Foreskin keratinocyte (primary cell): ENCODE measurements at places on chromosomes 11 and 22.
A peak's percentile ranks its signal among the peaks of the same experiment; 100 is the strongest.

GRCh38 chr22:44409974-44410316 is 88.1 kb downstream of the RTL6 start:
- no peak for DNase-seq

- DNase-seq: no peak
These were observed 266.8 kb downstream of the MN1 start for GRCh38 chr22:27534720-27535125.

GRCh38 chr11:95886462-95886861 is 37.4 kb downstream of the MTMR2 start:
- DNase-seq: peak; percentile 45

- DNase-seq: no peak
These were observed 2.0 kb upstream of the SBF1 start for GRCh38 chr22:50476868-50477267.

GRCh38 chr11:41499429-41499828 is 40.0 kb upstream of the LRRC4C start:
- DNase-seq: no peak

GRCh38 chr11:78009062-78009461 is 14.0 kb downstream of the KCTD14 start:
- DNase-seq: no peak

- no peak for DNase-seq
These were observed 403.7 kb downstream of the LUZP2 start for GRCh38 chr11:24900514-24900913.

GRCh38 chr11:64198511-64198910 is 8.0 kb upstream of the FERMT3 start:
- no peak for DNase-seq

DNA sequence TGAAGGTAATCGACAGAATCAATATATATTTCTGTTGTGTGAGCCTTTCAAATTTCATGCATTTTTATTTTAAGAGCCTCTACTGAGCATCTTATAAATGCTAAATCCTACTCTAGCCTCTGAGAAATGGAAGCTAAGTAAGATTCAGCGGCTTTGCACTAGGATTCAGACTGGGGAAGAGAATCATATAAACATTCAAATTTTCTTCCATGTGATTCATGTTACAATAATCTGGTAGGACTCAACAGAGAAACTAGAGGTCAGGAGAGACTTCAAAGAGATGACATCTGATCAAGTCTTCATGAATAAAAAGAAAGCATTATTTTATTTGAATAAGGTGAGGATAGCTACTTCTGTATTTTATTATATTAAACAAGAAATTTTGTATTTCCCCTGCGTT is 538.9 kb downstream of the DLG2 start:
- DNase-seq: peak; percentile 43

- no peak for DNase-seq
These were observed 45.6 kb downstream of the UBASH3B start for GRCh38 chr11:122701143-122701542.

GRCh38 chr22:30314915-30315314 is 11.8 kb downstream of the TBC1D10A start:
- no peak for DNase-seq

- no peak for DNase-seq
These were observed 114.4 kb downstream of the BARX2 start for GRCh38 chr11:129490004-129490403.

DNA sequence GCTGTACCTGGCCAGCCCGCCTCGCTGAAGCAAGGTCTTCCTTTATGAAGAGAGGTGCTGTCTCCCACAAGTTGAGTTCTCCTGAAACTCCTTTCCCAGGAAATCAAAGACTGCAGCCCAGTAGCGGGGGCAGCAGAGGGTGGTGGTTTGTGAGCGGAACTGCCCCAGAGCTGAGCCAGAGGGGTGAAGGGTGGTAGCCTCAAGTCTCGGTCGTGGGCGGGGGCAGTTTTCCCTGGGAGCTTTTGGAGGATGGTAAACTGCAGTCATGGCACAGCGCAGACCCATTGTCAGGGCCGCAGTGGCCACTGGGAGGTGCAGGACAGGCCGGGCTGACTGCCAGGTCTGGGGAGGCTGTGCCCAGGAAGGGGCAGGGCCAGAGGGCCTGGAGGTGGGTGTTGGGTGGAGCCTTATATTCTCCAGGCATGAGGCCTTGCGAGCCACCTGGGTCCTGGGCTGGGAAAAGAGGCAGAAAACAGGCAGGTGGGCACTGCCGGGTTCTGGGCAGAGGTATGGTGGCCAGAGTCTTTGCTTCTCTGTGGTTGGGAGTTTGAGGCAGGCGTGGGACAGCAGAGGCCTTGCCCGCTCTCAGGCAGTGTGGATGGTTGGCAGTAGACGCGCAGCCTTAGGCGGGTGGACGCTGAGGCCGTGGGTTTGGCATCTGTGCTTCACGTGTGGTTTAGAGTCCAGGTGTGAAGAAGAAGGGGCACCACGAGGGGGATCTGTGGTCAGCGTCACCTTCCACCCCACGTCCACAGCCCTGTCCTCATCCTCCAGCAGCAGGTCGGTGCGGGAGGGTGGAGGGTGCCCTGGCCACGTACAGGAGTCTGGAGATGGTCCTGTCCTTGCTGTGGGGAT is 1176.4 kb downstream of the BRD1 start:
- DNase-seq: no peak

GRCh38 chr11:66288671-66289547 is at the start of gene YIF1A:
Gene YIF1A, minus strand, starts transcription at chr11:66289143. Its CDS starts 158 bp downstream, at chr11:66288985.
- peak; percentile 100 for DNase-seq

DNA sequence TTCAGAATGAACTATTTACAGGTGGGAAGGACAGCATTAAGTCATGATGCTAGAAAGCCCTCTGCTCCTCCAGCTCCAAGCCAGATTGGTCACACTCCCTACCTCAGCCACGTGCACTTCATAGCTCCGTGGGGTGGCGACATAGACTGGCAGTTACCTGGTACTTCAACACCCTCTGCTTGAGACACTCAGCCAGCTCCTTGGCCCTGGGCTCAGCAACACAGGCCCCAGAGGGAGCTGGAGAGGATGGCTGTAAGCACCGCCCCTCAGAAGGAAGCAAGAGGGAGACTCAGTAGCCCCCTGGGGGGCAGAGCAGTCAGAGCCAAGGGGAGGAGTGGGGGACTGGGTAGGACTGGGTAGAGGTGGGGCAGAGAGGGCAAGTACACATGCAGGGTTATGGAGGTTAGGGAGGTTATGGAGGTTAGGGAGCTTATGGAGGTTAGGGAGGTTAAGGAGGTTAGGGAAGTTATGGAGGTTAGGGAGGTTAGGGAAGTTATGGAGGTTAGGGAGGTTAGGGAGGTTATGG is 102.1 kb upstream of the BID start:
- no peak for DNase-seq

- no peak for DNase-seq
These were observed 11.7 kb downstream of the MIAT start for GRCh38 chr22:26669060-26669481.

DNA sequence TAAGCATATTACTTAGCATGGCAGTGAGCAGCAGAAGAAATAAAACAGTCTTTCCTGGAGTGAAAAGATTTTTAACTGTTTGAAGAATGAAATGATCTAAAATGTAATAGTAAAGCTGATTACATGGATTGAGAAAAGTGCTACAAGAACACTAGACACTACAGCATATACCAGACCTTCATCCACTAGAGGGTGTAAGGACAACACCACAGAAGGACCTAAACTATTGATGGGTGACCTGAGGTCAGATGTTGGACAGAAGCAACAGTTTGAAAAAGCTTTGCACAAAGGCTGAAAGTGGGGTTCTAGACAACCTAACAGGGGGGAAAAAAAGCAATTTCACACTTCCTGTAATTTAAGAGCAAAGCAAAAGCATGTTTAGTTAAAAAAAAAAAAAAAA is 97.7 kb downstream of the RBFOX2 start:
- DNase-seq: peak; percentile 28

DNA sequence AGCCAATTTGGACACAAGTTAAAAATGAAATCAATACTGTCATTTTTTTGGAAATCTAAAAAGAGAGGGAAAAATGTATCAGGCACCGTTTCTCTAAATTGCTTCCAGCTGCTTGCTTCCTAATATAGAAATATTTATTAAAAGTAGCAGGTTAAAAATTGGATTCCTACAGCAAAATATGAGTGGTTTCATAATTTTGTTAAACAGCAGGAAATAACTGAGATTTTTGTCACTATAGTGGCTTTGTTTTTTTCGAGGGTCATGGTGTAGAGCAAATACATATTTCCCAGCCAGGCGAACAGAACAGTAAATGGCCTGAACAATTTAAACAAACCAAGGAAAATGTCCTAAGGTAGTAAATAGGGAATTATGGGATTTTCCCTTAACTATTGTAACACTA is 159.7 kb downstream of the DDX10 start:
- DNase-seq: no peak

- no peak for DNase-seq
These were observed 47.3 kb downstream of the TENM4 start for GRCh38 chr11:79393362-79394043.

- DNase-seq: no peak
These were observed 62.5 kb downstream of the TIMP3 start for GRCh38 chr22:32864041-32864440.

GRCh38 chr11:20656901-20657300 is 12.5 kb upstream of the NELL1 start:
- no peak for DNase-seq

DNA sequence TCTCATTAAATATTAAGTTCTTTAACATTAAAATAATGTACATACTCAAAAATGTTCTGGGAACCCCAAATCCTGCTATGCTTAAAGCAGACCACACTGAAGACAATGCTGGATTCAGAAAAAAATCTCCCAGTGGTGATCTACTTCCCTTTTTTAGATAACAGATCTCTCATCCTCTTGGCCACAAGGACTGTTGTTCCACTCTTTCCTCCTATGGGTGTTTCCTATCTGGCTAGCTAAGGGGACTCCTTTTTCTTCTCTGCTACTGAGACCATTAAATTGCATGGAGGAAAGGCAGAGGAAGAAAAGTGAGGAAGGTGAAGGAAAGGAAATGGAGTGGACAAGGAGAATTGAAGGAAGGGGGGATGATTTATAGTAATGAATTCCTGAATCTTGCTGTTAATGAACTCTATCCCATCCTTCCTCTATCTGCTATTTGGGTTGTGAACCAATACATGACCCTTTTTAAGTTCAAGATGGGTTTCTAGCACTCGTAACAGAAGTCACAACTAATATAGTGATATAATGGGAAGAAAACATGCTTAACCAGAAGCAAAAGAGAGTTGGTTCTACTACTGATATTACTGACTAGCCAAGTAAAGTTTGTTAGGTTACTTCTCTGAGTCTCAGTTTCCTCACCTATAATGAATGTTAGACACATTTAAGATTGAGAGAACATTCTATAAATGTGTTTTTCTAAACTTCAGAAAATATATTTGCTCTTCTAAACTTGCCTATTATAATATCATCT is 53.2 kb downstream of the PIK3C2A start:
- DNase-seq: no peak

- no peak for DNase-seq
These were observed 4.1 kb downstream of the BEST1 start for GRCh38 chr11:61954106-61954850.

GRCh38 chr11:35106595-35106994 is 32.4 kb upstream of the CD44 start:
- no peak for DNase-seq

DNA sequence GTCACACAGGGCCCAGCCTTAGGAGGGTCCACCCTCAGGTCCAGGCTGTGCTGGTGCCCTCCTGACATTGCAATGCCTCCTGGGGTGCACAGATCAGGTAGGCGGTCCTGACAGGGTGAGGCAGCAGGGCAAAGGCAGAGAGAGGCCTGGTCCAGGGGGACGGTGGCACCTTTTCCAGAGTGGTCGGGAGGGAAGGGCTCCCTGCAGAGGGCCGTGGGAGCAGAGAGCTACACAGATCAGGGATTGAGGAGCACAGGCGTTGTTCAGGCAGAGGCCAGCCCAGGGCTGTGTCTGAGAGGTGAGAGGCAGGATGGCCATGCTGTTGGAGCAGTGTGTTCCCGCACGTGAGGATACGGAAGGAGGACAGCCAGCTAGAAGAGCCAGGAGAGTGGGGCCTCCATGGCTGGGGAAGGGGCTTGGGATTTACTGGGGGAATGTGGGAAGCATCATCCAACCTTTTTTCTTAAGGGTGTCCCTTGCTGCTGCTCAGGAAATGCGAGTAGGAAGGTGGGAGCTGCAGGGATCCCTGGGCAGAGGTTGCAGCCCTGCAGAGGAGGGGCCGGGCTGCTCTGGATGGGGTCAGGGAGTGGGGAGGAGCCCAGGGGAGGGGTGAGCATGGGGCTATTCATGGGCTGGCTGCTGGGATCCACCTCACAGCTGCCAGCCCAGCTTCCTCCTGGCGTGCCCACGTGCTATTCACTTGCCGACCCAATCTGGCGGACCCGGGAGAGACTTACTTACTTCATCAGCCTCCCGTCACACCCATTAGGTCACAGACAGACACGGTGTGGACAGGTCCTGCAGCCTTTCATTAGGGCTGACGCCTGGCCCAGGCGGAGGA is 1516.4 kb downstream of the TBC1D22A start:
- DNase-seq: no peak

- no peak for DNase-seq
These were observed 871.9 kb downstream of the TBC1D22A start for GRCh38 chr22:47634347-47634746.

DNA sequence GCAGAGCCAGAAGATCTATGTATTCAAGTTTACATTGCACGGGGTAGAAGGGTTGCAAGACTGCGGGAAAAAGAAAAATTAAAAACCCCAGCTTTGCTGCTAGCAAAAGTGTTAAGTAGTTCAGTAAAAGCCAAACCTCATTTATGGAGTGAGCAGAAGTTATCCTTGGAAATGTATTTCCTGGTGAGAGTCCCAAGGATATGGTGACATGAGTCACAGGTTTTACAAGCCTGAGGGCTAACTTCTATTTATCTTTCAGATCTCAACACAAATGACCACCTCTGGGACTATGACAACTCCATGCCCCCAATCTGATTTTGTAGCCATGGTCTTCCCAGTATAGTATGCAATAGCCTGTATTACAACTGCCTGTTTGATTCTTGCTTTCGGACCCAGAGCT is 26.1 kb downstream of the ABTB2 start:
- DNase-seq: no peak

GRCh38 chr22:35893698-35894097 is 134.9 kb downstream of the RBFOX2 start:
- no peak for DNase-seq

DNA sequence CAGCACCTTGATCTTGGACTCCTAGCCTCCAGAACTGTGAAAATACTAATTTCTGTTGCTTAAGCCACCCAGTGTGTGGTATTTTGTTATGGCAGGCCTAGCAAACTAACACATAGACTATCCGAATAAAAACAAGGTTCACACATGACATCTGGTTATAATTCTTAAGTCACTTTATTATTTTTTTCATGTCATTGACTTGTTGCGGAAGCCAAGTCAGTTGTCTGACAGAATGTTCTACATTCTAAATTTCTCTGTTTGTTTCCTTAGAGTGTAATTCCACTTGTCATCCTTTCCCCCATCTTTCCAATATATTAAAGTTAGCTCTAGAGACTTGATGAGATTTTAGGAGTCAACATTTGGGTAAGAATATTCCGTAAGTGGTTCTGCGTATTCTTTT is 40.6 kb downstream of the RAB30 start:
- no peak for DNase-seq

- DNase-seq: no peak
These were observed 37.5 kb downstream of the RSF1 start for GRCh38 chr11:77783025-77783424.
